ENCODE measurements at places on chromosomes 3 and 15.

GRCh38 chr3:123694366-123695087 is 109.7 kb upstream of the HACD2 start:
- no peak for DNase-seq

DNA sequence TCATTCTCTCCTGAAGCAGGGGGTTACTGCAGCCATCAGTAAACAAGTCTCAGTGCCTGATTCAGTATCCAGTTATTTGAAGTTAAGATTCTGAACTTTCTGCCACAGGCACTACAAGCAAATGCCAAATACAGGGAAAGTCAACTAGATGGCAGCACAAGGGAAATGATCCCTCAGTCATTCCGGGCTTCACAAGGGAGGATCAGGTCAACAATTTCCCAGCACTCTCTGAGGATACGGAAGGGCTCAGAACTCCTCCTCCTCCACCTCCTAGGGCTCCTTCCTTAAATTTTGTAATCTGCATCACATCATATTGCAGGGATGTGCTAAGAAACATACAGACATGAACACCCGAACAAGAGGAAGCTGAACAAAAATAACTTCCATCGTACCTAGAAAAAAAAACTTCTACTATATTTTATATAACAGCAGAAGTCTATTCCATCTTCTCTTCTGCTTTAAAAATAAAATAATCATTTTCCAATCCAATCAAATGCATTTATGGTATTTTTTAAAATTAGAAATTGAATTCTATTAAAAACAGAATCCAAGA is 187.1 kb downstream of the FMN1 start:
- no peak for DNase-seq

DNA sequence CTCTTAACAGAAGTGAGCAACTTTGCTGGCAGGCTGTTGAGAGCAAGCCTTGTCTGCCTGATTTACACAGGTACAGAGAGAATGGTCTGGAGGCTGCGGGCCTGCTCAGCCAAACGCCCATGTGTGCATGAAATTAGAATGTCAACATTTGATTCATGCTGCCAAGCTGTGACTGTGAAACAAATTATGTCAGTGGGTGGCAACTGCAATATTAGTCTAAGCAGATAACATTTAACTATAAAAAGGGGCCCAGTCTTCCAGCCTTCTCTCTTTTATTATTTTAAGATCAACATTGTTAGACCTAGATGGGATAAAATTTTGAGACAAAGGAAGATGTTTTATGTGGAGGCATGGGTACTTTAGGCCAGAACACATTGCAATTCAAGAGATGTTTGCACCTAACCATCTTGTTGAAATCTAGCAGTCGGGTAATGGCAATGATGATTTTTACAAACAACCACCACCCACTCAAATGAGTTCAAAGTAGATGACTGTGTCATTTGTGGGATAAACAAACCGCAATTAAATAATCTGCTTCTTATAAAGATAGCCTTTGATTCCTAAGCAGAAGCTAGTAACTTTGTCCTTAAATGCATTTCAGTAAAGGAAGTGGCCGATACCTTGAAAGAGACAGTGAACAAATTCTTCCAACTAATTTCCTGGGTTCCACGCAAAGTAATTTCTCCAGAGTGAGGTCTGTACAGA is 70.2 kb downstream of the FOXB1 start:
- DNase-seq = no peak

DNA sequence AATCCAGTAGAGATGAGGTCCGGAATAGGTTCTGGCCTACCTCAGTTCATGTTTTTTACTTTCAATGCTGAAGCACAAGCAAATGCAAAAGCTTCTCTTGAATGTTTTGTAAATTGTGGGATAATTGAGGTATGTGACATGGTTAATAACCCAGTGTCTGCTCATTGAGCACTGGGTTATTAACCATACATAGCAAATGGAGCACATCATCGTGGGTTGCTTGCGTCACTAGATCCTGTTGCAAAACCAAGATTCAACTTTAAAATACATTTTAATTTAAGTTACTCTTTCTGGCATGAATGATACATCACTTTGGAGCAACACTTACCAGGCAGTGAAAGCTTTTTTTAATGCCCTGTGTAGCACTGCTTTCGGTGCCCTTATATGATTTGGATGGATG is 165.6 kb downstream of the IGF1R start:
- no peak for DNase-seq

DNA sequence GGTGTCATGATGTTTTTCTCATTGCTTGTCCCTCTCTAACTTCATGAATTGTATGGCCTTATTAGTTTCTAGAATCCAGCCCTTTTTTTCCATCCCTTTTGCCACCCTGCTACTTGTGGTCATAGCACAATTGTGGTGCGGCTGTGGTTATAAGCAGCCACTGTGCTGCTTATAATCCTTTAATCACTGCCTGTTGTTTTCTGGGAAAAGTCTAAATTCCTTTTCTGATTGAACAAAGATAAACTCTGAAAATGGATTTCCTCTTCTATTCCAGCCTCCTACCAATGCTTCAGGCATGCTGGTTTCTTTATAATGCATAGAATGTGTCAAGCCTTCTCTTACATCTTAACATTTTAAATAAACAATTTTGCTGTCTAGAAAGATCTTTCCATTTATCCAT is 319.5 kb downstream of the C3orf38 start:
- no peak for DNase-seq

DNA sequence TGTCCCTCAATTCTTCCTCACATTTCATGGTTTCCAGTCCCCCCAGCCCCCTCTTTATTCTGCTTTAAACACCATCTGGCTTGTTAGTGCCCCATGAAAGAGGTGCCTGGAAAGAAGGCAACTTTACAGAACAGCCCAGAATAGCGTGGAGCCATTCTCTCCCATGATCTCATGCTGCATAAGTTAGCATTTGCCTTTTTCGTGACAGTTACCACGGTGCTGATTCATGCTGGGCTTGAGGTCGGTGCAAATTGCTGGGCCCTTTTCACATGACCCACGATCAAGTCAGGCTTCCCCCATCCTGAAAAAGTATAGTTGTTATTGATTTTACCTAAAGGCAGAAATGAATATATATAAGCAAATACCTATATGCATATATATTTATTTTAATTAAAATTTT is 29.6 kb downstream of the SQOR start:
- no peak for DNase-seq

DNA sequence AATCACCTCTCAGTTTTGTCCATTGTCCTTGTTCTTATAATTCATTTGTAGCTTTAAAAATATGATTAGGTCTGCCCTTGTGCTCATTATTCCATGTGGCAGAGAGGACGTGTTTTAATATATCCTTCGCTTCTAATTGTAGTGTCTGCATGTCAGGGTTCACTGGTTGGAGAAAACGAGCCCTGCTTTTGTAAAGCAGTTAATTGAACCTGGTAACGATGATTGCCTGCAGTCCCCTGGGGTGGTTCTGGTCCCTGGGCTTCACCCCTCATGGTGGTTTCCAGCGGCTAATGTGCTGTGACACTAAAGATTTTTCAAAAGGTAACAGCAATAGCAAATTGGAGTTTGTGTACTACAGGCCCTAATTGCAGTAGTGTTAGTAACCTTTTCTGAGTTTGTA is 299.6 kb downstream of the CACNA2D3 start:
- no peak for DNase-seq

- no peak for DNase-seq
These were observed 85.1 kb upstream of the PIAS1 start for GRCh38 chr15:67968966-67969365.

- DNase-seq = no peak
These were observed 363.4 kb downstream of the GAP43 start for GRCh38 chr3:115986555-115987207.

DNA sequence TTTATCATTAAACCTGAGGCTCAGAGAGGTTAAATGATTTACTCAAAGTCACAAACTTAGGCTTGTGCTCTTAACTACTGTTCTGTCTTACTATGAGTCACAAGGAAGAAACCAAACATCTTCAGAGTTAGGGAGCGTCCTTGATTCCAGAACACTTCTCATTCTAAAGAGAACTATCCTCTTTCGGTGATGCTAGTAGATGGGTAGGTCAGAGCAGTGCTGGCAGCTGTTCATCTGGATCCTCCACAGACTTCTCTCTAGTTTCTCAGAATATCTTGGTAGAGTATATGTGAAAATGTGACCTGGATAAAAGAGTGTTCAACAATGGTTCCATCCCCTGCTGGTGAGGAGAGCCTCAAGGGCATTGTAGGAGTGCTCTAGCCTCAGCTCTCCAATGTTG is 3.3 kb downstream of the ARL6IP5 start:
- no peak for DNase-seq

DNA sequence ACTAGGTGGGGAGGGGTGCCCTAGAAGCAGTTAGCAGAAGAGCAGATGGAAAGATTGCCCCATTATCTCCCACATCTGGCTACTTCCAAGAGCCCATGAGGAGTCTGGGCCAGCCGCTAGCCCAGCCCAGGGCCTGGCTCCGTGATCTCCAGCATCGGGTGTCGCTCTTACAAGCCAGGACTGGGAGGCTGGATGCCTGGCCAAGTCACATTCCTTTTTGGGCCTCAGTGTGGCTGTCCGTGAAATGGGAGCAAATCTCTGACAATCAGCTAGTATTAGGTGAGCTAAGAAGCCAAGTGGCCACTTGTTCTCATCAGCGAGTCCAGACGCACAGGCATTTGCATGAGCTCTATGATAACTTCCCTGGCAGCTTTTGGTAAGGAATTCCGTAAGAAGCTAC is 23.3 kb upstream of the DOCK3 start:
- DNase-seq = no peak

- no peak for DNase-seq
These were observed 698.7 kb downstream of the EPHA3 start for GRCh38 chr3:89806166-89806565.

- DNase-seq = no peak
These were observed 70.8 kb upstream of the POMGNT2 start for GRCh38 chr3:43176666-43177065.

GRCh38 chr15:94056314-94056713 is 175.0 kb upstream of the MCTP2 start:
- DNase-seq = no peak

GRCh38 chr3:43525941-43526607 is 95.7 kb downstream of the ANO10 start:
- DNase-seq = no peak

DNA sequence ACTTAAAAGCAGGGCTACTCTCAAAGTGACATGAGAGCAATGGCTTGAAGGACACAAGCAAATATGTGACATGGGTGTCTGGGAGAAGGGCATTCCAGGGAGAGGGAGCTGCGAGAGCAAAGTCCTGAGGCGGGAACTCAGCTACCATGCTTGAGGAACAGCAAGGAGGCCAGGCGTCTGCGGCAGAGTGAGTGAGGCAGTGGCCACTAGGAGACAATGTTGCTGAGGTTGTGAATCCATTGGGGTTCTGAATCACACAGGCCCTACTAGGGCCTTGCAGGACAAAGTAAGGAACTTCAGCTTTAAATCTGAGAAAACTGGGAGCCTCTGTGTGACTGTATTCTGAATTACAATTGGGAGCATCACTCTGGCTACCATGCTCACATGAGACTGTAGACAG is 94.1 kb upstream of the PRICKLE2 start:
- DNase-seq = no peak

DNA sequence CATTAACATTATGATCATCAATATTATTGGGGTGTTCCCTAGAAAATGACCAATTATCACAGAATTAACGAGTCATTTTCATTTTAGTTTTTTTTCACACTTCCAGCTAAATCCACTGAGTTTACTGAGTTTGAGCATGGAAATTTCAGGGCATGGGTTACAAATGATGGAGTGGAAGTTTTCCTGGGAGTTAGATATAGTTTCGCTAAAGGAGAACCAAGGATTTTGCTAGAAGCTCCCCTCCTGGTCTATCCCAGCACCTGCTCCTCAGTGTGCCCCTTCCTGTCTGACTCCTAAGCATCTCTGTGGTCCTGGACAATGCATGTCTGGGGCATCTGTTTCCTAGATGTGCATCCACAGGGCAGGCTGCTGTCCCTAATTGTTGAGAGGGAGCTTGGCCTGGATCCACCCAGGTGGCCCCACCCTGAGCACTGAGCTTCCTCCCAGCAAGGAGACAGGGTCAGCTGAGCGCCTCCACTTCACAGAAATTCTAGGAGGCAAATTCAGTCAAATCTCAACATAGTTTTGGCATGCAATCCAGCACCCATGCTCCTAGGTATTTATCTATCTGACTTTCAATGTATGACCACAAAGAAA is 102.3 kb upstream of the GOLGA6L6 start:
- no peak for DNase-seq

- no peak for DNase-seq
These were observed 314.9 kb downstream of the SLC9A9 start for GRCh38 chr3:143533391-143533790.

- DNase-seq = no peak
These were observed 2.5 kb downstream of the CFAP92 start for GRCh38 chr3:128991355-128991895.

- peak; percentile 27 for DNase-seq
These were observed 9.4 kb downstream of the SLC51B start for GRCh38 chr15:65054333-65055200.

Measured in activated CD8-positive, alpha-beta memory T cell treated with anti-CD3 and anti-CD28 coated beads for 1 hour (primary cell).